ENCODE measurements at places on chromosomes 13 and 19.
A peak's percentile ranks its signal among the peaks of the same experiment; 100 is the strongest.

DNA sequence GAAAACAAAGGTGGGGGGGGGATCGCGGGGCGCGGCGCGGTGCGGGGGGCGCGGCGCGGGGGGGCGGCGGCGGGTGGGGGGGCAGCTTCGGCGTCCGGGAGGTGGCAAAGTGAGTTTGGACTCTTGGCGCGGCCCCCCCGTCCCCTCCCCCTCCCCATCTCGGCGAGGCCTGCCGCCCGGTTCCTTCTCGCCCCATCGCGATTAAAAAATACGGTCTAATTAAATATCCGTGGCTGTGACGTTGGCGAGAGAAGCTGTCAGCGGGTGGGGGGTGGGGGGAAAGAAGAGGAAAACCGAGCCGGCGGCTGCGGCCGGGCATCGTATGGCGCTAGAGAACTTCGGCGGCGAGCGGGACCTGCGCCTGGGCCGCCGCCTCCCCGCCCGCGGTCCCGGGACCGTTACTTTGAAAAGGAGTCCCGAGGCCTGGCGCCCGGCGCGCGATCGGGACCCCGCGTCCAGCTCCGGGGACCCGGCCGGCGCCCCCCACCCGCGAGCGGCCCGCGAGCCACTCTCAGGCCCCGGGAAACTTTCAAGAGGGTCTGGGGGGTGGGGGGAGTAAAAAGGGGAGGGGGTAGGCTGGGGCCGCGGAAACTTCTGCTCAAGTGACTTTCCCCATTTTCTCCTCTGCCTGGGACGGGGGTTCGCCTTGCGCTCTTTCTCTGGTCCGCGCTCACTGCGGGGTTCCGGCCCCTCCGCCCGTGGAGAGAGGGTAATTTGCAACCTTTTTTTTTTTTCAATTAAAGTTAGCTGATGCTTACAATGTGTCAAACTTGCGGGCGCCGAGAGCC is 146.3 kb upstream of the ZNF536 start:
- no peak for DNase-seq

GRCh38 chr13:84294576-84294975 is 412.3 kb upstream of the SLITRK1 start:
- DNase-seq, result no peak

DNA sequence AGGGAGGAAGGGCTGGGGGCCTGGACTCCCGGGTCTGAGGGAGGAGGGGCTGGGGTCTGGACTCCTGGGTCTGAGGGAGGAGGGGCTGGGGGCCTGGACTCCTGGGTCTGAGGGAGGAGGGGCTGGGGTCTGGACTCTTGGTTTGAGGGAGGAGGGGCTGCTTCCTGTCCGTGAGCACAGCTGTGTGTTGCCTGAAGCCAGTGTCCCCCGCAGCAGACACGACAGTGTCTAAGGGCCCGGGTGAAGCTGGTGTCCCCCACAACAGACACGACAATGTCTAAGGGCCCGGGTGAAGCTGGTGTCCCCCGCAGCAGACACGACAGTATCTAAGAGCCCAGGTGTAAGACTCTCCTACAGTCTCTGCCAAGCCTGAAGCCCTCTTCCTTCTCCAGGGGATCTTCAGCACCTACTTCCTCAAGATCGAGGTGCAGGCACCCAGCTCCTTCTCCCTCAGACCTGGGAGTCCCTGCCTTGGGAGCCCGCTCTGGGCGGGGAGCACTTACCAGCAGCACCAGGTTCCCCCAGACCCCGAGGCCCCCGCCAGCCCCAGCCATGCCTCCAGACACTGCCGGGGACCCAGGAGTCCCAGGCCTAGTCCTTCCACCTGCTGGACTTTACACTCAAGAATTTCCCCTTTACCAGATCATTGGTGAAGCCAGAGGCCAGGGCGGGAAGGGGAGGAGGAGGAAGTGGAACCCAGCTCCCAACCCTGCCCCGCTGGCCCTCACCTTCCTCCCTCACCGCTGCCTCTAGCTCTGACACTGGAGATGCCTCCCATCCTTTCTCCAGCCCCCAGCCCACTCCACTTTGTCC is at the start of gene PTPRH:
Gene PTPRH, minus strand, starts transcription at position 622 of the 813 bp plus-strand sequence. Its CDS starts 68 bp downstream, at position 554.
- no peak for DNase-seq

GRCh38 chr19:16000024-16000663 is 51.3 kb downstream of the OR10H4 start:
- DNase-seq, result no peak

DNA sequence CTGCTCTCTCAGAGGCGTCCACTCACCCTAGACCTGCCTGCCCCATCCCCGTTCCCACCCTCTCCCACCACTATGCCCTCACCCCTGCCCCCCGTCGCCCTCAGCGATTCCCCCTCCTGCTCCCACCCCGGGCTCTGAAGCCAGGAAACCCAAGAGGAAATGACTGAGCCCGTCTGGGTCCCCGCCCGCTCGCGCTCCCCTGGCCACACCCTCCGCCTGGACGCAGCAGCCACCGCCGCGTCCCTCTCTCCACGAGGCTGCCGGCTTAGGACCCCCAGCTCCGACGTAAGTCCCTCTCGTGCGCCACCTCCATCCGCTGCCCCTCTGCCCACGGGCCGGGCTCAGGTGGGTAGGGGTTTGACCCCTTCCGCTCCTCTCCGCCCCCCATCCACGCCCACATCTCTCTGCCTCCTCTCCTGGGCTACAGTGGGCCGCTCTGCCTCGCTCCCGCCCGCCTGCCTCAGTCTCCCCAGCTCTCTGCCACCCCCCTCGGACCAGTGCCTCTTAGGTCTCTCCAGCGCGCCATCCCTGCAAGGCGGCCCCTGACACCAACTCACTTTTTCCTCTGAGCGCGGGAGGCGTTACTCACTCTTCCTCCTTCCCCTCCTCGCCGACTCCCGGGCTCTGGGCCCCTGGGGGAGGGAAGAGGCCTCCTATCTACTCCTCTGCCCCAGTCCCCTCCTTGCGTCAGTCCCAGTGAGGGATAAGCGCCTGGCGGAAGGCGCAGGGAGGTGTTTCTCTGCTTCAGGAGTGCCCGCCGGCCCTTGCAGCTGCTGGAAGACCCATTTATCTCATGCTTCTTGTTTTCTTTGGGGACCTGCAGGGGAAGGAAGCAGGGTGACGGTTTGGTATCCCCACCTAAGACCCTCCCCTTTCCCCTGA is at the start of gene FXYD5:
Gene FXYD5, plus strand, starts transcription at position 211 of the 882 bp plus-strand sequence. CDS start 816 bp downstream, outside the sequence.
- DNase-seq, result peak; percentile 49

DNA sequence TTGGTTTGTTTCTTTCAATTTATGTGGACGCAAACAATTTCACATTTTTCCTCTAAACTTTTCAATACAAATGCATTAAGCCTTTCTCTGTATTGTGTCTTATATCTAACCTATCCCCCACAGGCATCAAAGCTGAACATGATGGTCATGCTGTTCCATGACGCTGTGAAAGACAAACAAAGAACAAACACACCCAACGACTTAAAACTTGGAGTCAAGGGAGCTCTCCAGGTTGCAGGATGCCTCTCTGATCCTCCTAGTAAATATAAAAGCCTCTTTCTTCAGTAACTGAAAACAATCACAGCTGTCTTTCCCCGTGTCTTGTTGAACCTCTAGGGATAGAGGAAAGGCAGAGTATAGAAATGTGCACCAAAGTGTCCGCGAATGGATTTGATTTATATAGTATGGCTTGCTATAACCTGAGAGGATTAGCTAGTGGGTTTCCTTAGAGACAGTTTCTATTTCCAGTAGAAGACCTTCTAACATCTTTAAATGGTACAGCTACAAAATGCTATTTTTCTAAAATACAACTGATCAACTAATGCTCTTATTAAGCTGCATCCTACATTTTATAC is 43.1 kb downstream of the PCDH9 start:
- no peak for DNase-seq

GRCh38 chr13:113901231-113901630 is 37.4 kb upstream of the GAS6 start:
- no peak for DNase-seq

DNA sequence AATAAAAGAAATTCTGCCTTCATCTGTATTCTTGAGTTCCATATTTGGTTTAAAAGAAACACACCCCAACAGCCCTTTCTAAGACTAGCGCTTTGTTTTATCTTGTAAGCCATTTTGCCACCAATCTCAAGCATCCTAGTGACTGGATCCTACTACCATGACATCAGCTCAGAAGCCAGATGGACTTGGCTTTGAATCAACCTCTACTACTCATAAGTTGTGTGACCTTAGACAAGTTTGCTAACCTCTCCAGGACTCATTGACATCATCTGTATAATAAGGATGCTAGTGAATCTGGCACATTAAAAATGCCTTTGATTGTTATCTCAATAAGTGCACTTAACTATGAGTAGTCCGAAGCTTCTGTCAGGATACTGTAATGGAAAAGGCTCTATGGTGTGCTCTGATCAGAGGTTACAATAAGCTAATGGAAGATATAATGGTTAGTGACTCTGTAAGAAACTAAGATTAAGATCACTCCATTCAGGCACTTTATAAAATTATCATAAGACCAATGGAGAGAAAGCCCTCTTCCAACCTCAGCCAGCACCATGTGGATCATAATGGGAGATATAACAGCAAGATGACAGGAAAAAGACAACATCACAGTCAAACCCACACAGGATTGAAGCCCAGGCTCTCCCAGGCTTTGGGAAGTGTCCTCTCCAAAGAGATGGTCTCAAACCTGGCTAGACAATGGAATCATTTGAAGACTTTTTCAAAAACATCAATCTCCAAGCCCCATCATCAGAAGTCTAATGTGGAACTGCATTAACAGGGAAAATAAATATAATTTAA is 180.6 kb upstream of the MIR17HG start:
- no peak for DNase-seq

- no peak for DNase-seq
Observed at GRCh38 chr13:109977212-109977968, 191.0 kb upstream of the IRS2 start.

DNA sequence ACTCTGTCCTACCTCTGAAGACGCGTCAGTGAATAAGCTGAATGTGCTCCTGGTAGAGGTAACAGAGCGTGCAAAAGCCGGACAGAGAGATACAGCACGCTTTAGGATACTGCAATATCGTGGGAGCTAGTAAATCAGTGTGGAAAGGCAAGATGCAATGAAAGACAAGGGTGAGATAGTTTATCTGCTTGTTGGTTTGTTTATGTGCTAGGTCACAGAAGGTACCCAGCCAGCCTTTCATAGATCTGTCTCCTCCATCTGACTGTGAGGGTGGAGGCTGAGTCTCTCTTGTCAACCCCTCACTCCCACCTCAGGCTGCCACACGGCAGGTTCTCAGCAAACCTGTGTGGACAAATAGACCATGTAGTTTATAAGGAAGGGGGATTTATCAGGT is 904 bp upstream of the GIPC1 start:
- no peak for DNase-seq

DNA sequence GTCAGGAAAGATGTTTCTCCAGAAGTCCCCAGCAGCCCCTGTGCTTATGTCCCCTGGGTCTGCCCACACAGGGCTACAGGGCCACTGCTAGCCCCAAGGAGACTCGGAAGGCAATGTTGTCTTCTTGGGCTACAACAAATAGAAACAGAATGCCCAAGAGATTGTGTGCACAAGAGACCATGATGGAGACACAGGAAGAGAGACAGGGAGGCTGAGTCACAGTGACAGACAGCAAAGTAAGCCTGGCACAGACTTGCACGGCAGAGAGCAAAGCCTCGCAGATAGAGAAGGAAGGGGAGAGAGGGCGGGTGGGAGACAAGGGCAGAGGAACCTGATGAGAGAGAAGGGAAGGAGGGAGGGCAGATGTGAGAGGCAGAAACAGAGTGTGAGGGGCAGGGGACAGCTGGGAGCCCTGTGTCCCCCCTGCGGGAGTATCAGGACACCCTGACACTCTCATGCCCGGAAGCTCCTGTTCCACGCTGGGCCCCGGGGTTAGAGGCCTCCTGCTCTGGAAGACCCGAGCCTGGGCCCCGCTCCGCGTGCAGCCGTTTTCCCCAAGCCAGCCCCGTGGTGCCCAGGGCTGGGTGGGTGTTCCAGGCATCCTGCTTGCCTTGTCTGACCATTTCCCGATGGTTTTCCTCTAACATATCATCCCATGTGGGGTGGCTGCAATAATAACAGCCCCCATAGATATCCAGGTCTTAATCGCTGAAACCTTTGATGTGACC is 2.7 kb upstream of the PLA2G4C start:
- DNase-seq, result no peak

GRCh38 chr13:66536746-66537145 is 693.4 kb downstream of the PCDH9 start:
- no peak for DNase-seq

DNA sequence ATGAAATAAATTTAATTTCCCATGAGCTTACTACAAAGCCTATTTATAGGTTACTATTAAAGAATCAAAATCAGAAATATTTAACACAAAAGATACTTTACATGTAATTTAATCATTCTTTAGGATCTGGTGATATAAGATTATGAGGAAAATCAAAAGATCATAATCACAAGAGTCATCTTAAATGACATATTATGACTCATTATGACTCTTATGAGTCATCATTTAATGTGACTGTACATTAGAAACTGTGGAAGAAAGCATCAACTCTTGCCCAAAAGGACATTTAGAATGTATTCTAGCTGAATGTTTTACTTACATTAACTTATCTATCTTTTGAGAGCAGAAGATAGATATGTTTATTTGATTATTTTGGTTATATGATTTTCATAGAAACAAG is 458.6 kb downstream of the DCT start:
- no peak for DNase-seq

DNA sequence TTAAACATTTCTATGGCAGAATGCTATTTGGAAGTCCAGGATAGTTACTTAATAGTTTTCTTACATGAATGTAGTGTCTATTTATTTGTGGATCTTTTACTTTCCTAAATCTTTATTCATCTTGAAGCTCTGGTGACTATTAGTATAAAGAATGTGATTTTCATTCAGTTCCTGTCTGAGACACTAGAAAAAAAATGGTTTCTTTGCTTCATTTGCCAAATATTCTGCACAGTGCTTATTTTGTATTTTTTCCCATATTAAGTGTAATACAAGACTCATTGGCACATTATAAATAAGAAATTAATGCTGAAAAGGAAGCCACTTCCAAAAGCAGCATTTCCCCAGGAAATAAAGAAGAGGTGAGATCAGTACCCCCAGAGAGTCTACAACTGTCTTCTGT is 109.8 kb downstream of the POSTN start:
- DNase-seq, result no peak

DNA sequence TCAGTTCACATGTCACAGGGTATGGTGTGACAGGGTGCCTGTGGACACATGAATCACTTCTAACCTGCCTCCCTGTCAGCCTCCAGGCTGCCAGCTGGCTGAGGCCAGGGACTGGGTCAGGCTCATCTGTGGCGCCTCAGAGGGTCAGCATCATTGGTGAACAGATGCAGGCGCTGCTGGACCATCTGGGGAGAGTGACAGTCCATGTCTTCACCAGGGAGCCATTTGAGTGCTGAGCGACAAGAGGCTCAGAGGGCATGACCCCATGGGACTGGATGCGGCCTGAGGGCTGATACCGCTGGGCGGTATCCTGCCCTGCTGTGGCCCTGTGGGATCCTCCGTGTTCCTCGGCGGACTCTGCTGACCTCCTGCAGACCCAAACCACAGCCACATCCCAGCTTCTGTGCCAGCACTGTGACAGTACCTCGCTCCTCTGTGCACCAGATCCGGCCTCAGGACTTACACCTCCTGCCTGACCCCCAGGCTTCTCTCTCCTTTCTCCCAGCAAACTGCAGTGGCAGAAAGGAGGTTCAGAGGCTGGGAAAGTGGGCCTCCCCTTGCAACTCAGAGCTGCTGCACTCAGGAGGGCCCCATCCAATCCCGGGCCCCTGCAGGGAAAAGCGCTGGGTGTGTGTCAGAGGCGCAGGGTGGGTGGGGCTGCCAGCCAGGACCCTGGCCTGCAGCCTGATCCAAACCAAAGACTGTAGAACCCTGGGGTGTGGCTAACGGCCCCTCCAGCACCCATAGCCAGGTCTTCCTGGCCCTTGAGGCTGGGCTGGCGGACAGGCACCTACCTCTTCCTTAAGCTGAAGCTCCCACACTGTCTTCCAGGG is 10.2 kb downstream of the ACTMAP start:
- no peak for DNase-seq
